ENCODE measurements at places on chromosomes 2 and 18.

DNA sequence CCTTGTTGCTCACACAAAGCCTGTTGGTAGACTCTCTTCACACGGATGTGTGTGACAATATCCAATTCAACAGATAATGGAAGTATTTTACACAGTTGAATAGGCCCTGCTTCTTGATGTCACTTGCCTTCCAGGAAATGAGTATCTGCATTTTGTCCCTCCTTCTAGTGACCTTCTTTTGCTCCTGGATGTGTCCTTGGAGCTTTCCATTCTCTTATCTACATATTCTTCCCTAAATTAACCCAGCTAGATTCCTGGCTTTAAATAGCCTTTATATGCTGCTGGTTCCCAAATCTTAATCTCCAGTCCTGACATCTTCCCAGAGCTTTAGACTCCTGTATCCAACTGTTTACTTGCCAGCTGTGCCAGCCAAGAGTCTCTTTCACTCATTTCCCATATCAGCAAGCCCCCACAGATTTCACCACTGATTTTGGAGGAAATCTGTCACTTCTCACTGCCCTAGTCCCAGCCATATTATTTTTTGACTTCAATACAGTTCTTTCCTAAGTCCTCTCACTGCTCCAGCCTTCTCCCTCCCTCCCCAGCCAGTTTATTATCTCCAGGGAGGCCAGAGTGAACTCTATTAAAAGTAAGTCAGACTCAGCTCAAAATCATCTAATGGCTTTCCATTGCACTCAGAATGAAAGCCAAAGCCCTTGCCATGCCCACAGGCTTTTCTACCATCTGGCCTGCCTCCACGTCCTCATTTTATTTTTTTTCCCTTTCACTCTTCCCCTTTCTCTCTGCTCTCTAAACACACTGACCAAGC lies 170.0 kb downstream of the PDE11A start:
- H3K36me3 ChIP-seq = no peaks in the 10 kb centered on the region
- no peak for DNase-seq
- no peak overlapping the region for H3K27ac ChIP-seq
- H3K4me1 ChIP-seq = no peaks in the 10 kb centered on the region
- no peak overlapping the region for H3K4me3 ChIP-seq

GRCh38 chr2:240989451-240990265 lies 8.8 kb upstream of the SNED1 start:
- H3K36me3 ChIP-seq = no peaks in the 10 kb centered on the region
- no peak overlapping the region for H3K4me3 ChIP-seq
- H3K27me3 ChIP-seq = no peaks in the 10 kb centered on the region
- no peak overlapping the region for H3K27ac ChIP-seq
- H3K4me1 ChIP-seq = no peaks in the 10 kb centered on the region

DNA sequence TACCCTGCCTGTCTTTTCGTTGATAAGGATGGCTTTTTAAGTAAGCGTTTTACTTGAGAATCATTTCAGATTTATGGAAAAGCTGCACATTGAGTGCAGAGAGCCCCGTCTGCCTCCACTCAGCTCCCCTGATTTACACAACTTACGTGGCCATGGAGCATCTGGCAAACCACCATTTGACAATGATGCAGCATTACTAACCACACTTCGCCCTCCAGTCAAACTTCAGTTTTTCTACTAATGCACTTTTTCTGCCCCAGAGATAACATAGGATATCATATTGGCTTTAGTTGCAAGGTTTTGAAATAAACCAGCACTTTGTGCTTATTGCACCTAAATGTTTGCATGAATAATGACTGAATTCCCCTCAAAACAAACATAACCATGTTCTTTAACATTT lies 165.1 kb upstream of the TPO start:
- H3K4me1 ChIP-seq = peaks cover 7% of the 10 kb centered on the region
- H3K4me3 ChIP-seq = no peak overlapping the region
- no peak for DNase-seq
- H3K27me3 ChIP-seq = peaks cover 4% of the 10 kb centered on the region

- no peaks in the 10 kb centered on the region for H3K27me3 ChIP-seq
- H3K4me1 ChIP-seq = peaks cover 78% of the 10 kb centered on the region
- DNase-seq = no peak
- no peak overlapping the region for H3K4me3 ChIP-seq
- H3K27ac ChIP-seq = peak overlapping the region; percentile 54
- peaks cover 4% of the 10 kb centered on the region for H3K36me3 ChIP-seq
These were observed 120.4 kb upstream of the KLF7 start for GRCh38 chr2:207286106-207286505.

- peaks cover 4% of the 10 kb centered on the region for H3K27me3 ChIP-seq
- H3K4me1 ChIP-seq = no peaks in the 10 kb centered on the region
- H3K36me3 ChIP-seq = no peaks in the 10 kb centered on the region
- no peak for DNase-seq
- no peak overlapping the region for H3K4me3 ChIP-seq
These were observed 122.6 kb downstream of the CTIF start for GRCh38 chr18:48661421-48661820.

DNA sequence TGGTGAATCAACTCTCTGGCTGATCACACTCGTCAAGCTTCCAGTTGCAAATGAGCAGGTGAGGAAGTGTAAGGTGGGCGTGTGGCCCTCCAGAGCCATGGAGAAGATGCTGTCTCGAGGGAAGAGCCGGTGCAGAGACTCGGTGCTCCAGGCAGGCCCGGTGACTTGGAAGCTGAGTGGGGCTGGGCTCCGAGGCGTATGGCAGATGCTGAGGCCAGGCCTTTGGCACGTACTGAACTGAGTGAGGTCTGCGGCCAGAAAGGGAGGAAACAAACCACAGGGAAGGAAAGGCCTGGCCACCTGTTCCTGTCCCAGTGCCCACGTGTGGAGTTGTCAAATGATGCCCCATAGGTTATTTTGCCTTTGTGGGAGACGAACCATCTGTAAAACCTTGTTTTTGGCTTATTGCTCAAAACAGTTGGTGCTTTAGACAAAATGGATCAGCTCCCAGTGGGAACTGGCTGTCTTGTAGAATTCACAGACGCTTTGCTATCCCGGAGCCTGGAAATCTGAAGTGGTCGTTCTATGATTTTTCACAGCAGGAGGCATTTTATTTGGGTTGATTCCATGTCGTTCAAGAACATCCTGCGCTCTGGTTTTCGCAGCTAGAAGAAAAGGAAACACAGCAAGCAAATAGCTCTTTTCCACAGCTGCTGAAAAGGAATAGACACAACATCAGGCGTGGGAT lies 117.5 kb upstream of the TMEM18 start:
- H3K4me3 ChIP-seq = no peak overlapping the region
- DNase-seq = no peak
- H3K4me1 ChIP-seq = no peaks in the 10 kb centered on the region
- no peak overlapping the region for H3K27ac ChIP-seq

DNA sequence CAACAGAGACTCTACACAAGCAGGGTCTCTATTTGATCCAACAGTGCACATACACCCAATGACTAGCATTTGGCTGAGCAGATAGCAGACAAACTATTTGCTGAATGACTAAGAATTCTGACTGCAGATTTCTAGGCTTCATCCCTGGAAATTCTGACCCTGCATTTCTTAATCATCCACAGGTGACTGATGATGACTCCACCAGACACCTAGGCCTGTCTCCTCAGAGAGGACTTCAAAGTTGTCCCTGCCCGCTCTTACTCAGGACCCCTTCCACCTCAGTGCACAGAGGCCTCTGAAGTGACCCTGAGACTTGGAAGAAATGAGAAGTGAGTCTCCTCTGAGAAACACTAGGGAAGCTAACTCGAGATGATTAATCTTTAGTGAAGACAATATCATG lies 51.3 kb downstream of the SEPTIN10 start:
- H3K4me3 ChIP-seq = no peak overlapping the region
- DNase-seq = no peak
- peaks cover 3% of the 10 kb centered on the region for H3K27me3 ChIP-seq
- no peaks in the 10 kb centered on the region for H3K4me1 ChIP-seq

DNA sequence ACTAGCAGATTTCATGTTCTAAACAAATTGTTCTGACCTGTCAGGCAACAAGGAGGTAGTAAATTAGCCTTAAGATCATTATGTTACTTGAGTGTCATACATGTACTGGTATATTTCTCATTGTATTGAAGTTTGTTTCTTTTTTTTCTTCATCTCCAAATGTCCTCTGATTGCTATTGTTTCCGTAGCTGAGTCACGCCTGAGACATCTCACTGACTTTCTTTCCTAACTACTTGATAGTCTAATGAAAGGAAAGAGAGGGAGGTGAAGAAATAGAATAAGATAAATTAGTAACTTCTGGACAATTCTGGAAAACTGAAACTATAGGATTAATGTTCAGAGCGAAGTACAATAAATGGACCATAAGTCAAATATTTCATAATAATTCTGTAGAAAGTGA lies 1049.9 kb downstream of the TSN start:
- no peak overlapping the region for H3K27ac ChIP-seq
- no peak overlapping the region for H3K4me3 ChIP-seq
- DNase-seq = no peak
- H3K27me3 ChIP-seq = no peaks in the 10 kb centered on the region
- no peaks in the 10 kb centered on the region for H3K36me3 ChIP-seq

DNA sequence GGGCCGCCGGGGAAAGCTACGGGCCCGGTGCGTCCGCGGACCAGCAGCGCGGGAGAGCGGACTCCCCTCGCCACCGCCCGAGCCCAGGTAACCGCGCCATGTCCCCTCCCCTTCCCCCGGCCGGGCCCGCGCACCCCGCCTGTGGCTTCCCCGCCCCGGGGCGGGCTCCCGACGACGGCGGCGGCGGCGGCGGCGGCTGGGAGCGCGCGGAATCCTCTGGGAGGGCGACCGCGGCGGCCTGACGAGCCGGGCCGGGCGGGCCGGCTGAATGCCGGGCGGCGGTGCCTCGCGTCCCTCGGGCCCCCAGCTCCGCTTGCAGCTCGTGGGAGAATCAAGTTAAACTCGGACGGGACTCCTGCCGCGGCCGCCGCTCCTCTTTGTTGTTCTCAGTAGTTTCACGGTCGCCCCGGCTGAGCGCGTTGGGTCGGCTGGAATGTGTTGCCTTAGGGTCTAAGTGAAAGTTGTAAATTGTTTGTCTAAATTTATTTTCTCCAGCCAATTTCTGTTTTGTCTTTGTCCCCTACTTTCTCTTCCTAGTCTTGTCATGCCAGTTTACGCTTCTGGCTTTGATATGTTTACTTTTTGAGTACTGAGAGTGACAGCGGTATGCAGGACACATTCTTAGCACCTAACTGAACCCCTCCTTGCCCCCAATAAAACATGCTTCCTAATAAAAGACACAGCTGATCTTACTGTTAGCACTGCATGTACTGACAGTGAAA lies 685 bp downstream of the SMAD4 start:
- peak overlapping the region; percentile 99 for H3K4me3 ChIP-seq
- H3K4me1 ChIP-seq = peaks cover 58% of the 10 kb centered on the region
- peak overlapping the region; percentile 93 for H3K27ac ChIP-seq
- DNase-seq = peak; percentile 65
- H3K36me3 ChIP-seq = peaks cover 9% of the 10 kb centered on the region
- H3K27me3 ChIP-seq = no peaks in the 10 kb centered on the region

DNA sequence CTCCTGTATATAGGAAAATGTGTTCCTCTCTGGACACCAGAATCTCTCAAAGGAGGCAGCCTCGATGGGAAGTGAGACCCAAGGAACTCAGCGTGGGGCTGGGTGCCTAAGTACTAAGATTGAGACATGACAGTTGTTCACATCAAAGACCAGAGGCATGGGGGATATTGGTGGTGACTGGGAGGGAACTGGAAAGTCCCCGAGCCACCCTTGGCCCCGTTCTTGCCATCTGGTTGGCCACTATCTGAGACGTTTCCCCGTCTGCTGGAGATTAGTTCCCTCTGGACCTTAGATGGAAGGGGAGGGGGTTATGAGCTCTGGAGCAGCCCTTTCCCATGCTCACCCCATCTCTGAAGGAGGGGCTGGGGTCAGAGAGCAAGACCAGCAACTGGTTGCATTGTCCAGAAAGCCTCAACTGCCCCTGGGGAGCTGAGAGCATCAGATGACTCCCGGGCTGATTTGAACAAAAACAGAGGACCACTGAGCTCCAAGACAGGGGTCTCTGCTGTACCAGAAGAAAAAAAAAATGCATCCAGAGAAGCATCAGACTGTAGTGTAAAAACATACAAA lies 11.8 kb downstream of the FBLN7 start:
- H3K4me1 ChIP-seq = peaks cover 20% of the 10 kb centered on the region
- no peak overlapping the region for H3K27ac ChIP-seq
- no peaks in the 10 kb centered on the region for H3K36me3 ChIP-seq

GRCh38 chr18:79383388-79384056 lies 12.2 kb upstream of the NFATC1 start:
- H3K4me3 ChIP-seq = no peak overlapping the region
- no peak overlapping the region for H3K27ac ChIP-seq
- no peak for DNase-seq
- peaks cover 2% of the 10 kb centered on the region for H3K36me3 ChIP-seq

DNA sequence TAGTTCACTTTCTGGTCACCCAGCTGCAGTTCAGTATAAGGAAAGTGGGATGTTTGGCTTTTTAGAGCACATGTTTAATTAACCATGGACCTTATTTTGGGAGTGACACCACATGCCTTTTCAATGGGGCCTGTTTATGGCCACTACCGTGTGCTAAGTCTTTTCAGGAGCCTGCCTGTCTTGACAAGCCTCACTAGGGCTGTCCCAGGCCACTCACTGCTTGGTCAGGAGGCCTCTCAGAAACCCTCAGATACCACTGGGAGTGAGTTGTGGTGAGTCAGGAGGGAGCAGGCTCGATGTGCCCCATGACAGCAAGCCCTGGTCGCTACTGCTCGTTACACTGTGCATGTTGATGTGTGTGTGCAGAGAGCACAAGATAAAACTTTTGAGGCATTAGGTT lies 123.0 kb downstream of the MAP4K4 start:
- no peak overlapping the region for H3K27ac ChIP-seq
- H3K36me3 ChIP-seq = peaks cover 6% of the 10 kb centered on the region
- H3K4me3 ChIP-seq = no peak overlapping the region
- H3K27me3 ChIP-seq = no peaks in the 10 kb centered on the region
- no peak for DNase-seq
- H3K4me1 ChIP-seq = peaks cover 67% of the 10 kb centered on the region

- H3K4me1 ChIP-seq = peaks cover 61% of the 10 kb centered on the region
- peak overlapping the region; percentile 99 for H3K27ac ChIP-seq
- no peak for DNase-seq
- peak overlapping the region; percentile 100 for H3K4me3 ChIP-seq
- no peaks in the 10 kb centered on the region for H3K27me3 ChIP-seq
These were observed 773 bp downstream of the MBP start for GRCh38 chr18:77131652-77132368.

- peaks cover 7% of the 10 kb centered on the region for H3K4me1 ChIP-seq
- DNase-seq = no peak
- H3K27me3 ChIP-seq = no peaks in the 10 kb centered on the region
- peaks cover 4% of the 10 kb centered on the region for H3K36me3 ChIP-seq
- H3K27ac ChIP-seq = no peak overlapping the region
These were observed 102.9 kb downstream of the NUP35 start for GRCh38 chr2:183227176-183227575.

- peaks cover 4% of the 10 kb centered on the region for H3K27me3 ChIP-seq
- H3K4me3 ChIP-seq = no peak overlapping the region
- no peak for DNase-seq
- H3K36me3 ChIP-seq = peaks cover 12% of the 10 kb centered on the region
These were observed 96.0 kb downstream of the PLB1 start for GRCh38 chr2:28591711-28592335.

- no peaks in the 10 kb centered on the region for H3K36me3 ChIP-seq
- no peaks in the 10 kb centered on the region for H3K4me1 ChIP-seq
- DNase-seq = no peak
- H3K4me3 ChIP-seq = no peak overlapping the region
- no peak overlapping the region for H3K27ac ChIP-seq
- peaks cover 14% of the 10 kb centered on the region for H3K27me3 ChIP-seq
These were observed 21.3 kb downstream of the LYPD6B start for GRCh38 chr2:149059822-149060221.
